ENCODE measurements at places on chromosomes 13 and 19. TPM values are rescaled to one million over a fixed set of nuclear protein-coding genes. Genes with fewer than 3 reads are reported as not detected.

DNA sequence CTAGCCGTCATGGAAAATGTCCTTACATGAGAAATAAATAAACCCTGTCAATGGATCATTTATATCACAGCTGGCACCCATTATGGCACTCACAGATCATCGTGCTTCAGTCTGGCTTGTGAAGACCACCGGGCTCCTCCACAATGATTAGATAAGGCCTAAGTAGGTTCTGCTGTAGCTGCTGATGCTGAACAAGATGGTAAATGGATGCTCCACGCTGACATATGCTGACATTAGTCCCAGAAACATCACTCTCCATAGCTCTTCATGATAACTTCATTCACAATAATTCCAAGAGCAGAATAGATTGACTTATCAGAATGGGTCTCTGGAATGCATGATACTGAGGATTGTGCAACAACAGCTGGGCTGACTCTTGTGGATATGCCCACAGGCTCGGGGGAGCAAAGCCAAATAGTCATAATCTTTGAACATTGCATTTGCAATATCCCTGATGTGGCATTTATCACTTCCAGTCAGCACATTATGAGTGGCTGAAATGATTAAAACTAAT is 63.8 kb upstream of the RXFP2 start:
- no peak for DNase-seq

DNA sequence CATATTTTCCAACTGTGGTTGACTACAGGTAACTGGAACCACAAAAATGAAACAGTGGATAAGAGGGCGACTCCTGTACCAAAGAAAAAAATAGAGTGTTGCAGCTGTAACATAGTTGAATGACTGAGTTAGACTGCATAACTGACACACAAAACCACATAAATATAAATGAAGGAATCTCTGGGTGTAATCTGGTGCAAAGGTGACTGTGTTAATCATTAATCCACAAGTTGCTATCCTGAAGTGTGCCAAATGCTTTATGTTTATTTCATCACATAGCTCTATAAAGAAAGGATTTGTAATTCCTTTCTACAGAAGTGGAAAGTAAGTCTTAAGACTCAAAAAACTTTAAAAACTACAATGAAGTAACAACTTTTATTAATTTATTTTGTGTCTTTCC is 6.0 kb upstream of the GJB2 start:
- DNase-seq, result no peak

GRCh38 chr13:109630271-109630670 is 156.1 kb downstream of the IRS2 start:
- no peak for DNase-seq

DNA sequence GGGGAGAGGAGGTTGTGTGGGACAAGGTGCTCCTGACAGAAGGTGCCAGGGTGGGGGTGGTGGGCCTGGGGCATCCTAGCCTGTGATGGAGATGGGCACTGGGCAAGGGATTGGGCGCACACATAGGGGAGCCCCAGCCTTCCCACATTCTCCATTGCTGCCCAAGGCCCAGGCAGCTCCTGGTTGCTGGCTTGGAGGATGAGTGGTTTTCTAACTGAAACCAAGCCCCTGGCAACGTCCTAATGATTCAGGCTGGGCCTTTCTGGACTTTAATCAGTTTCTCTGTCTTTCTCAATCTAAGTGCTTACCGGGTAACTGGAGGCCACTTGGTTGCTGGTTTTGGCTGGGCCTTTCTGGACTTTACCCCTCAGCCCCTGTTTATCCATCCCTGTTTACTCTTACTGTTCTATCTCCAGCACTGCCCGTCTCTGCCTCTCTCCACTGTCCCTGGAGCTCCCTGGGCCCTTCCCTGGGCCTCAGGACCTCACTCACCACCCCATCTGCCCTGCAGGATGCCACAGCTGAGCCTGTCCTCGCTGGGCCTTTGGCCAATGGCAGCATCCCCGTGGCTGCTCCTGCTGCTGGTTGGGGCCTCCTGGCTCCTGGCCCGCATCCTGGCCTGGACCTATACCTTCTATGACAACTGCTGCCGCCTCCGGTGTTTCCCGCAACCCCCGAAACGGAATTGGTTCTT is 354 bp downstream of the CYP4F3 start:
- no peak for DNase-seq

DNA sequence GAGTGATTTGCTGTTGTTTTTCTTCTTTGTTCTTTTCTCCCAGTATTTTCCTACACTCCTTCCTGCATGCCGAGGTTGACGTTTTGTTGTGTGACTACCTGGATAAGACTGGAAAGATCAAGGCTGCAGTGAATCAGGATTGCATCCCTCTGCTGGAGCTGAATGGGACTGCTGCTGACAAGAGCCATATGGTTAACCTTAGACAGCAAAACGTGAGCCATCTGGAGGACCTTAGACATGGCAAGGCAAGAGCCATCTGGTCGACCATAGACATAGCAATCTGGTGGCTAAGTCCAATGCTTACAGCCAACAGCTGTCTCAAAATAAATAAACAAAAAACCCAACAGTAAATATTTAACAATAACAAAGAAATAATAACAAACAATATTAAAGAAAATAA is 42.6 kb upstream of the ZNF91 start:
- no peak for DNase-seq

- no peak for DNase-seq
These were observed 10.0 kb upstream of the C19orf33 start for GRCh38 chr19:38294090-38294489.

DNA sequence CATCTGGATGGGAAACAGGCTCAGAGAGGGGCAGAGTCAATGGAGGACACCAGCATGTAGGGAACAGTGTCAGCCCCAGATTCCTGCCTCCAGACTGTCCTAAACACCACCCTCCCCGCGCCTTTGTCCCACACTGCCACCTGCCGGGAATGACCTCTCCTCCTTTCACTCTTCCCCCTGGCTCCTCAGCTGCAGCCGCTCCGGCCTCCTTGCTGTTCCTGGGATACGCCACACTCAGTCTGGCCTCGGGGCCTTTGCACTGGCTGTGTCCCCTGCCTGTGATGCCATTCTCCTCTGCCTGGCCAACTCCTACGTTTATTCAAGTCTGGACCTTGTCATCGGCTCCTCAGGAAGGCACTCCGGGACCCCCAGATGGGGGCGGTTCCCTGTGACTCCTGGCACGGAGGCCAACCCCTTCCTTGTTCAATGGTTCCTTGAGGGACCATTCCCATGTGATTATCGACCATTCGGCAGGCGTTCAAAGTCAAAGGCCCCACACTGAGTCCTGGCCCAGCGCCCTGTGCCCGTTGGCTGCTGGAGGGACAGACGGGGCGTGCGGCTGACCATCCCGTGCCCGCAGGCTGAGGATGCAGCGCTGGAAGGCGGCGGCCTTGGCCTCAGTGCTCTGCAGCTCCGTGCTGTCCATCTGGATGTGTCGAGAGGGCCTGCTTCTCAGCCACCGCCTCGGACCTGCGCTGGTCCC is 15.8 kb downstream of the FUT6 start:
- peak; percentile 78 for DNase-seq

- peak; percentile 87 for DNase-seq
These were observed 8.9 kb downstream of the RTBDN start for GRCh38 chr19:12825254-12826131.

GRCh38 chr13:41236369-41236768 is 27.0 kb downstream of the MTRF1 start:
- no peak for DNase-seq

GRCh38 chr19:10113964-10114650 is 2.6 kb downstream of the P2RY11 start:
- peak; percentile 73 for DNase-seq

DNA sequence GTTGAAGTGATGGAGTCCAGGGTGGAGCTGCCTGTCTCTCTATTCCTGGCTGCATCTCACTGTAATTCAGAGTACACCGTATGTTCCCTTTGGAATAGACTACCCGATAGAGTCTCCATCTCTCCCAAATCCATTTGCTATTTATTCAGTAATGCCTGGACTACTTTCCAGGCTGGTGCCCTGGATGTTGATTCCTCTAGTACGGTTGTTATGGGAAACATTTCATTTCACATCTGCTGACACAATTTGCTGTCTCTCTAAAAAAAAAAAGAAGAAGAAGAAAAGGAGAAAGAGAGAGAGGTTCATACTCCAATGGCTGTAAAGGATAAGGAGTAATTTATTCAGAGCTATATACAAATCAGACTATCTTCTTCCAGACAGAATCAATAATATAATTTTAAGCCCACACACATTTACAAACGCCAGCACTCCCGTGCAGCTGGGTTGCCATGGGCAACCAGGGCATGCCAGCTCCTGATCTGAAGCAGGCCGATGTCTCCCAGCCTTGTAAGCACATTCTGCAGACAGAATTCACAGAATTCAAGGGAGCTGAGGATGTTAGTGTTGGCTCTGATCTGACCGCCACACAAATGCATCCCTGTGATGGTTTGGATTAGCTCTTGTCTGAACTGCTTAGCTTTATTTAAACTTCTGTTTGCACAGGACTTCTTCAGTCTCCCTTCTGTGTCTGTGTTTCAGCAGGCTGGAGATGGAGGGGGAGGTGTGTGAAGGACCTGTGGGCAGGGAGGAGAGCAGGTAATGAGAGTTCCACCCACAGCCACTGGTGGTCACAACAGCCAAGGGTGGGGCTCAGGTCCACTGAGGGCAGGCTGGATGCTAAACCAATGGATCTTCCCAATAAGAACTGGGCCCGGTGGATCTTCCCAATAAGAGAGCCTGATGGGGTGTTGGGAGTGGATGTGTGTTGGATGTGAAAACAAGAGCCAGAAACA is 66.0 kb downstream of the TEX26 start:
- peak; percentile 83 for DNase-seq

GRCh38 chr19:54121259-54121658 is 5.7 kb downstream of the PRPF31 start:
- DNase-seq, result peak; percentile 73

GRCh38 chr13:46663206-46664037 is 110.5 kb downstream of the LRCH1 start:
- DNase-seq, result no peak

DNA sequence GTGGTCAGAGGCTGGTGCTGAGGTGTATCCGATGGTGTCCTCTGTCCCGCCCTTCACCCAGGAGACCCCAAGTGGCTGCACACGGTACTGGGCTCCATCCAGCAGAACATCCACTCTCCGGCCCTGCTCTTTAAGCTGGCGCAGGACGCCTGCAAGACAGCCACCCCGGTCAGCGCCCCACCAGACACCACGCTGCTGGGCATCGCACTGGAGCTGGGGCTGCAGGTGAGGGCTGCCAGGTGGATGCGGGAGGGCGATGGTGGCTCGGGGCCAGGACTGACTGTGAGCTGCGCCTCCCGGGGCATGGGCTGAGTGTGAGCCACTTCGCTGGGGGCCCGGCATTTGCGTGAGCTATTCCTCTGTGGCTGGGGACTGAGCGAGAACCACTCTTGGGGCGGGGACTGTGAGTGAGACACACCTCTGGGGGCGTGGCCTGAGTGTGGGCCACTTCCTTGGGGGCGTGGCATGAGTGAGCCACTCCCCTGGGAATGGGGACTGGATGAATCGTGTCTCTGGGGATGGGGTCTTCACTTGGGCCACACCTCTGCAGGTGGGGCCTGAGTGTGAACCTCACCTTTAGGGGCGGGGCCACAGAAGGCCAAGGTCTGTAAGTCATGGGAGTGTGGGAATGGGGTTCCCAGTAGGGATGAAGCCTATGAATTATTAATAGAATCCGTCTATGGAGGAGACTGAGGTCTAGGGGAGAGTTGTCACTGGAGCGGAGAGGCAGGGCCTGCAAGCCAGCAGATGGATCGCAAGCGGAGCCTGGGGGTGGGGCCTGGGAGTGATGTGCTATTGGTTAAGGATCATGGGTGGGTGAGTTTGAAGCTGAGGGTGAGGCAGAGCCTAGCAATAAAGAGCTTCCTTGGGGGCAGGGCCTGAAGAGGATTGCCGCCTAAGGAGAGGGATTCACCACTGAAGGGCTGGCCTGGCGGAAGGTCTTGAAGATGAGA is 30.5 kb downstream of the ZSWIM4 start:
- DNase-seq, result peak; percentile 62

DNA sequence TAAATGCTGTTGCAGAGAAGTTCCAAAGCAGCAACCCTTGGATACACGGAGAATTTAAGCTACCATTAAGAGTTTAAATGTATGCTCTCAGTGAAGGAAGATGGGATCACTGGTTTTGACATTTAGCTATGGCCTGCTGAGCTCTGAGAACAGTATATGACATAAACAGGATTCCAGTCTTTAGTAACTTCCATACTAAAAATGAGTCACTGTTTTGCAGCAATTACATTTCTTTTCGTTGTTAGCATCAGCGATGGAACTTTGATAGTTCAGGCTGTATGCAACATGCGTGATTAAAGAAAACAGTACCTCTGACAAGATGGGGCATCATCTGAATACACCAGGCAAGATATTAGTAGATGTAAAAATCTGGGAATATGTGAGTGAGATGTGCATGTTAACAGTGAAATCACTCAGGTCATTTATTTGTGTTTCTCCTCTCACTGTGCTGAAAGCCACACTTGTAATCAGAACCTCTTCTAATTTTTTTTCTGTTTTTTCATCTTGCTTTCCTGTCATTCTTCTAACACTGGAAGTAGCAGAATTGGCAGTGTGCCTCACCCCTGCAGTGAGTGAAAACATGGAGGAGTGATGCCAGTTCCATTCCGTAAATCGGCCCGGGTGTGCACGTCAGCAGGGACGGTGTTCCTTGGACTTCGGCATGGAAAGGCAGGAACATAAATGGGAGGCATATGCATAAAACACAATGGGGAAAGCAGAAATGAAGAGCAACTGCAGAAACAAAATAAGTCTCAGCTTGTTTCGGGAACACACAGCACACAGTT is 361.5 kb downstream of the OXGR1 start:
- DNase-seq, result no peak

DNA sequence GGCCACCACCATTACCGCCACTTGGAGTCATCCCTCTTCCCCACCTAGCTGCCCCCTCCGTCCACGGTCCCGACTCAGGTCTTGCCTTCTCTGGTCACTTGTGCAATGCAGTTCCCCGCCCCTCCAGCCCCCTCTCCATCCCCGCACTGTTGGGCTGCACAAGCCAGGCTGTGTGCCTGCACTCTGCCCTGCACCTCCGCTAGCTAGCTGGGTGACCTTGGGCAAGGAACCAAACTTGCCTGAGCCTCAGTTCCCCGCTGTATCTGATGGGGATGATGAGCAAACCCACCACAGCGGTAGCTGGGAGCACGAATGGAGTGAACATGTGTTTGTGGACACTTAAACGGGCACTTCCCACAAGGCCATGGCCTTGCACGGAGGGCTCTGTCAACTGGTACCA is 5.6 kb upstream of the TMEM147 start:
- DNase-seq, result no peak

GRCh38 chr13:66659701-66660467 is 570.3 kb downstream of the PCDH9 start:
- no peak for DNase-seq

The TTC9B gene
- not detected for total RNA-seq

The ADGRE1 gene
- not detected for total RNA-seq

The CYP2A6 gene
- not detected for total RNA-seq

The DACT3 gene
- 1.8 TPM for total RNA-seq

The PLEKHG2 gene
- 21.5 TPM for total RNA-seq

The RASIP1 gene
- total RNA-seq, result 3.6 TPM

The KLK14 gene
- total RNA-seq, result not detected

The GPC5 gene
- total RNA-seq, result 0.36 TPM

The KCNN1 gene
- under 0.01 TPM for total RNA-seq
